ENCODE measurements at places on chromosomes 4 and X.

GRCh38 chr4:173752610-173753230 is 222.7 kb upstream of the HAND2 start:
- peak; percentile 54 for DNase-seq

DNA sequence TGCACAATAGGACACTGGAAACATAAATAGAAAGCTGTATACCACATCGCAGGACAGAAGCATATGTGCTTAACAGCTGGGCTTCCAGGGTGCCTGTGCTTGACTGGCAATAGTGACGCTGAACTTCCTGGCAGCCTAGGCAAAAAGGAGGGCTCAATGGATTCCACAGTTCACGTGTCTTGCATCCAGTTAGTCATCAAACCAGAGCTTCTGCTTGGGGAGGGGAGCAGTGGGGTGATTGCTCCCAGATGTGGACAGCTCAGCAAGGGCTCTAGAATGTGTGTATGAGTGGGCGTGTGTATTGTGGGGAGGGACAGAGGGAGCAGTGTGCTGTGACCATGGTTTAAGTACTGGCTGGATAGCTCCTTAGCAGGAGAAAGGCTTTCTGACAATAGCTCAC is 2.3 kb downstream of the PRRG3 start:
- DNase-seq: no peak

DNA sequence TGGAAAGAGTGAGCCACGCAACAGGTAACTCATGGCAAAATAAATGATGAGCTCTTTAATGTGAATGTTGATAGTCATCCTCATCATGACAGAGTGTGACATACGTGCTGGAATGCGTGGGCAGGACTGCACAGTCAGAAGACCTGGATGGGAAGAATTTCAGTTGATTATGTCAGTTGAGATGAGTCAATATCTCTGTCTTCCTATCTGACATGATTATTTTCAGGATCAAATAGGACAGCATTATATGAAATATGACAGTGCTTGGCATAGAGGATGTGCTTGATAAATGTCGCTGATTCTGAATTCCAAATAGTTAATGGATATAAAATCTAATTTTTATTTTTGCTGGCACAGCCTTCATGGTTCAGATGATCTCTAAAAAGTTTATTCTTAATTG is 95.1 kb downstream of the IL15 start:
- no peak for DNase-seq

DNA sequence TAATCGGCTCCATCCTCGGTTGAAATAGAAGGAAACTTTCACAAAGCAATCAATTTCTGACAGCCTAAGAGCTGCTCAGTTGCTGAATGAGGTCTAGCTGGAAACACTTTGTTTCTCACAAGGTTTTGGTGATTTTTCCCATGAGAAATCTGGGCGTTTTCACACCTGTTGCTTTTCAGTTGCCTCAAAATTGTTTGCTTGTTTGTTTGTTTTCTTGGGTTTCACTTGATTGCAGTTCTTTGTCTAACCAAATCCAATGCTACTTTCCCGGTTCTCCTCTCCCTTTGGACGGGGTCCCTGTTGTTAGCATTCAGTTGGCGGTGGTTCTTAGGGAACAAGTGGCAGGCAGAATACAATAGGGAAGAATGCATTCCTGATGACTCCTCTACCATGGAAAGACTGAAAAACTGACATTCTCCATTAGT is 135.5 kb downstream of the PALLD start:
- no peak for DNase-seq

- no peak for DNase-seq
Observed at GRCh38 chr4:125346616-125347015, 31.9 kb downstream of the FAT4 start.

- DNase-seq: peak; percentile 78
Observed at GRCh38 chrX:40099055-40099958, 1.5 kb upstream of the BCOR start.

GRCh38 chrX:99722094-99722493 is 688.0 kb downstream of the PCDH19 start:
- DNase-seq: no peak

DNA sequence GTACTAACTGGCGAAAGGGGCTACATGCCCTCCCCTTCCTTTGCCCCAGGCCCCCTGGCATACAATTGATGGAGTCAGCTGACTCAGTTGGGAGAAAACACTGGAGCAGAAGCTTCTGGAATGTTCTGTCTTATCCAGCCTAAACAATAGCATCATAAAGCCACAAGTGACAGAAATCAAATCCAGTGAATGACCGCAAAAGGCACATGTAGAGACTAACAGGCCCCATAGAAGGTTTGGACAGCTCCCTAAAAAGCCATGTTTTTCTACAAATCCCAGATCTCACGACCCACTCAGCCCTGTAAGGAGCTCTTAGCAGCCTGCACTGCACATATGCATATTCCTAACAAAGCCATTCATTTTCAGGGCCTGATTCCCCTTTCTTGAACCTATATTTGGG is 25.1 kb downstream of the SCARB2 start:
- DNase-seq: no peak

DNA sequence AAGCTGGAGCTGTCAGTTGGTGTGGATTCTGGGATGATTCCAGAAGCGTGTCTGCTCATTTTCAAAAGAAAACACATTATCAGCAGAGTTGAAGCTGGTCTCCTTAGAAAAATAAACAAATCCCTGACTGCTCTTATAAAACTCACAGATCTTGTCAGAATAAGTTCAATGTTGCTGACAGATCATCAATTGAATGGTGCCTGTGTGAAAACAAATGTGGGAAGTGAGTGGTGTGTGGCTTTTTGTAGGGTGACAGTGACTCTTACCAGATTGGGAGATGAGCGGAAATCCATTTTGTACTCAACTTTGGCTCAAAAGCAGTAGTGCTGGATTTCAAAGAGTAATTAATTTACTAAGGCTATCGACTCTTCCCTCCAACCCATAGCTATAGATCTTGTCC is 807.8 kb downstream of the RAPGEF2 start:
- DNase-seq: no peak

DNA sequence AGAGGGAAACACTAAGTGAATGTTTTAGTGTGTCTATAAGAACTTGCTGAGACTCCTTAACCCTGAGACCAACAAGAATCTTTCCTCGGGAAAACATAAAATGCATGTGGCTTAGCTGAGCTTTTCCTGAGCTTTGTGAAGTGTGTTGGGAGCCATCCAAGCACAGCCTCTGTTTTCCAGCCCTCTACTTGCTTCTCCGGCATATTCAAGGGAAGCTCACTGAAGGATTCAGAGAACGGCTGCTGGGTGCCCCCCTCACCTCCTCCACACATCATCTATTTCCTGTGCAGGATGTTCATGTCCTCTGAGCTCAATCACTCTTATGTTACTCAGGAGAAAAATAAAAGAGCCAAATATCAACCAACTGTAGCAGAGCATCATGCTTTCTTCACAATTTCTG is 492.1 kb downstream of the IL15 start:
- no peak for DNase-seq

- no peak for DNase-seq
Observed at GRCh38 chr4:133585323-133585722, 436.2 kb downstream of the PCDH10 start.

DNA sequence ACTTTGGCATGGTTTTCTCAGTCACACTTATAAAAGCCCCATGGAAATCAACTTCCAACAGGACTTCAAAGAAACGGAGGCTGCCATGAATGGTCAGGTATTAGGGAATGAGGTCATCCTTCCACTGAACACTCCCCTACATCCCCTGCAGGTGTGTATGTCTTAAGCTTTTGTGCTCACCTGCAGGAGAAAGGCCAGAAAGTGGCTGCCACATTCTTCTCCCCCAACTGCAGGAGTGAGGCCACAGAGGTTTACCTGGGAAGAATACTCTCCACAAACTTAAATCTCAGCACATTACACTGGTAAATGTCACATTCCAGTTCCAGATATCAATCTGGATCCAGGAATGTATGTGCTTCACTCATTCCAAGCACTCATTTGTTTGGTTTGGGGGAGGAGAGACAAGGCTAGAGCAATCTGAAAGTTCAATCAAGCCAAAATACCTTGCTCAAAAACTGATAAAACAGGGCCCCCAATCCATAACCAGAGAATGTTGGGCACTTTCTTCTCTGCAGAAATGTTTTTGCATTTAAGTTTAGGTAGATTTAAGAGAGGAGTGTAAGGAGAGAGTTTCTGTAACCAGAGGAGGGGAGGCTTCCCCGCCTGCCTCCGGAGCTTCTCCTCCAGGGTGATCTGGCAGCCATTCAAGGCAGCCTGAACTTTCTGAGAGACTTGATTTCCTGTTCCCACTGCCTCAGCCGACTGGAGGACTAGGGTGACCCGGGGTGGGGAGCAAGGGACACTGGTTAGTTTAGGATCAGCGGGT is 15.4 kb downstream of the FAM9C start:
- no peak for DNase-seq

DNA sequence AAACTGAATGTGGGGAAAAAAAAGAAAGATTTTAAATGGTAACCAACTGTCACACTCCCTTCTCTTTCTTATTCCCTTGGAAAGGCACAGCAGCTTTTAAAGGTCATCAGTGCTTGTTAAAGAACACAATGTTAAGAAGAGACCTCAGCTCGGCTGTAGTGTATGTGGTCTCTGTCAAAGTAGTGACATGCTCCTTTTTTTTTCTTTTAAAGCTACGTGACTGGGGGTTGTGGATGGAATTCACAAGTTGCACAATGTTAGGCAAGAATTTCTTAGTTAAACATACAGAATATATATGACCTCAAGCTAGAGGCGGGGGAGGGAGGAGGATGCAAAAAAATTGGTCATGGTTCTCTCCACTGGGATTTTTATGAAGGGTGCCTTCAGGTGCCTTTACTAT is 45.6 kb downstream of the OCRL start:
- DNase-seq: no peak

- peak; percentile 55 for DNase-seq
Observed at GRCh38 chr4:88320780-88321373, 36.5 kb upstream of the PPM1K start.

DNA sequence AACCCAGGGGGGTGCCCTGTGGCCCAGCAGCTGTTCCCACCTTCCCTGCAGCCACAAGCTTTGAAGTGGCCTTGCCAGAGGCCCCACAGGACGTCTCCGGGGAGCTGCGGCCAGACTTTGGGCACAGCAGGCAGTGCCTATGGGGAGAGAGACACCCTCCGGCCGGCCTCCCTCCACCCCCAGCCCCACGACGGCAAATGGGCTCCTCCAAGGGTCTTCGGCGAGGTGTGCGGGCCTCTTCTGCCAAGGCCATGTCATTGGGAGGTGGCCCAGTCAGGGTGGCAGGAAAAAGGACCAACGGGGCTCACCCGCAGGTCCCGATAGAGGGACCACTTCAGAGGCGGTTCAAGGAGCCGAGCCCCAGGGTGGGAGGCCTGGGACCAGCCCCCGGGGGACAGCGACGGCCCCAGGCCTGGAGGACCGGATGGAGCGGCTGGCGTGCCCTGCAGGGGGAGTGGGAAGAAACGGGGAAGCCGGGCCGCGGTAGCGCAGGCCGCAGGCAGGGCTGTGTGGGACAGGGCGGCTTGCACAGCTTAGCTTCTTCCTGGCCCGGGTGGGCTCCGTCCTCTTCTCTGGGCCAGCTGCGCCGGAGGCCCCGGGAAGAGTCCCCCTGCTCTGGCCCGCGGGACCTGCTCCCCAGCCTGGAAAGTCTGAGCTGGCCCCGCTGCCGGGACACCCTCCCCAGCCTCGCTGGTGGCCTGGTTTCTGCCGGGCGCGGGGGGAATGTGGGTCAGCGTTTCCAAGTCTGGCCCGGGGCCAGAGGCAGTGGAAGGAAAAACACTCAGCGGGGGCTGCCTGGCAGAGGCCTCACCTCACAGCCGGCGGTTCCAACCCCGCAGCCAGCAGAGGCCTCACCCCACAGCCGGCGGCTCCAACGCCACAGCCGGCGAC is 21.9 kb upstream of the SPON2 start:
- DNase-seq: no peak

DNA sequence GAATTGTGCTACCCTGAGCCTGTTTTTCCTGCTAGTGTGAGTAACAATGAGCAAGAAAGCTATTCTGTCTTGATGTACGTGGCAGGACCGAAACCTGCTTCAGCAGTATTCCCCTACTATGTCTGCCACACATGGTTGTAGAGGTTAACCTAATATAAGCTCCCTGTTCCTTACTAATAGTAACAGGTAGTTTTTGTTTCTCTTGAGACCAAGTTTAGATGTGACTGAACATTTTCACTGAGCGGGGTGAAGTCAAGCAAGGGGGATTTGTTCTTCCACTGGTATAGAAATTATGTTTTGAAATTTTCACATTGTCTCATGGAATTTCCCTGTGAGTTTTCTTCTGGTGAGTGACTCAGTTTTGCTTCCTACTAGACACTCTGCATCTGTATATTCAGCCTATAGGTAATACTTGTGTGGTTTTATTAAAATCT is 37.3 kb downstream of the RRAGB start:
- DNase-seq: peak; percentile 7

GRCh38 chr4:164997324-164997723 is 19.9 kb upstream of the TRIM61 start:
- DNase-seq: no peak

DNA sequence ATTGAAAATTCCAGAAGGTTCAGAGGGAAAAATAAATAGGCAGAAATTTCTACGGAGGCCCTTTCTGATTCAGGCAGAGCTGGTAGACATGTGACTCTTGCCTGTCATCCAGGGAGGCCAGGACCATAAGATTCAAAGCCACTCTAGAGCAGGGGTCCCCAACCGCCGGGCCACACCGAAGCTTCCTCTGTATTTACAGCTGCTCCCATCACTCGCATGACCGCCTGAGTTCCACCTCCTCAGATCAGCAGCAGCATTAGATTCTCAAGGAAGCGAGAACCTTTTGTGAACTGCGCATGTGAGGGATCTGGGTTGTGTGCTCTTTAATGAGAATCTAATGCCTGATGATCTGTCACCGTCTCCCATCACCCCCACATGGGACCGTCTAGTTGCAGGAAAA is 72.2 kb downstream of the RWDD4 start:
- no peak for DNase-seq

GRCh38 chr4:32597354-32597753 is 1877.2 kb downstream of the PCDH7 start:
- DNase-seq: no peak

DNA sequence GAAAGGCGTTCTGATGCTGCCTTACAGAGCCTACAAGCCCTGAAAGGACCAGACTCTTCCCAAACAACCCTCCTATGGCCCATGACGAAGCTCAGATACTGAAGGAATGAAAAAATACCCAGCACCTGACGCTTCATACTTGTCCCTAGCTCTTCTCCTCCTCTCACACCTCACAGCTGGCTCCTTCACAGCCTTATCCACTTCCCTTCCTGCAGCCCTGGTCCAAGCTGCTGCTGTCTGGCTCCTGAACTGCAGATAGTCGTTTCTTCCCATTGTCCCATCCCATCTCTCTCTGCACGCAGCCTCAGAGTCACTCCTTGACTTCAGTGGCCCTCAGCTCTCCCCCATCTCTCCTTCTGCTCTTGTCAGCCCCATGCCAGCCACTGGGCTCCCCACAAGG is 56.6 kb downstream of the FAM193A start:
- no peak for DNase-seq

- DNase-seq: no peak
Observed at GRCh38 chr4:52408032-52408431, 251.1 kb downstream of the USP46 start.

DNA sequence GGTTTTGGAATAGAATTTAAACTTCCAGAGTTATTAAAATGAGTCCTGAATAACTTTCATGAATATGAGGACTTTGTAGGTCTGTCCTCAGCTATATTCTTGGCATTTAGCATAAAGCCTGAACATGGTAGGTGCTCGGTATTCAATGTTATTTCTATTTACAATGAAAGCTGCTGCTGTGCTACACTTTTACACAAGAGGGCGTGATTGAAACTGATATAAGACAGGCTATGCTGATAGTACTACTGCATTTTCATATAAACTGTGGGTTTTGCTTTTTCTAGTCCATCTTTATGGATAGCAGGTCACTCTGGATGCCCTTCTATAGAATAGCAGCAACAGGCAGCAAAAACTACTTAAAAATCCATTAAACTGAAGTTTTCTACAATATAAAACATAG is 12.3 kb upstream of the GNPDA2 start:
- peak; percentile 16 for DNase-seq
